Fibroblast of upper back skin (primary cell): ENCODE measurements at places on chromosomes 4 and X.

GRCh38 chrX:130756233-130756632 is 146.8 kb downstream of the ENOX2 start:
- no peak for DNase-seq

DNA sequence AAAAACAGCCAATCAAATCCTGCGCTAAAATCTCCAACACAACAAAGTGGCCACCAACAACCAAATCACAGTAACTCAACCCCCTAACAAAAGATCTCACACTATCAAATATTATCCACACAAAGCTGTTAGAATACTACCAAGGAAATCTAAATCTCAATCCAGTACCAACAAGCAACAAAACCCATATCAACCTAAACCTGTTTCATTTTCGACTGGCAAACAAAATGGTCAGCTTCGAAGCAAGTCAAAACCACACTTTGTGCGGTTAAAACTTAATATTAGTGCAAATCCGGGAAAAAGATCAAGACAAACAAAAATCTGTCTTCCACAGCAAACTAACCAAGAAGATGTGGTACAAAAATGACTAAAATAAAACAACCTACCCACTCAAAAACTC is 28.7 kb upstream of the MUC7 start:
- DNase-seq = no peak

DNA sequence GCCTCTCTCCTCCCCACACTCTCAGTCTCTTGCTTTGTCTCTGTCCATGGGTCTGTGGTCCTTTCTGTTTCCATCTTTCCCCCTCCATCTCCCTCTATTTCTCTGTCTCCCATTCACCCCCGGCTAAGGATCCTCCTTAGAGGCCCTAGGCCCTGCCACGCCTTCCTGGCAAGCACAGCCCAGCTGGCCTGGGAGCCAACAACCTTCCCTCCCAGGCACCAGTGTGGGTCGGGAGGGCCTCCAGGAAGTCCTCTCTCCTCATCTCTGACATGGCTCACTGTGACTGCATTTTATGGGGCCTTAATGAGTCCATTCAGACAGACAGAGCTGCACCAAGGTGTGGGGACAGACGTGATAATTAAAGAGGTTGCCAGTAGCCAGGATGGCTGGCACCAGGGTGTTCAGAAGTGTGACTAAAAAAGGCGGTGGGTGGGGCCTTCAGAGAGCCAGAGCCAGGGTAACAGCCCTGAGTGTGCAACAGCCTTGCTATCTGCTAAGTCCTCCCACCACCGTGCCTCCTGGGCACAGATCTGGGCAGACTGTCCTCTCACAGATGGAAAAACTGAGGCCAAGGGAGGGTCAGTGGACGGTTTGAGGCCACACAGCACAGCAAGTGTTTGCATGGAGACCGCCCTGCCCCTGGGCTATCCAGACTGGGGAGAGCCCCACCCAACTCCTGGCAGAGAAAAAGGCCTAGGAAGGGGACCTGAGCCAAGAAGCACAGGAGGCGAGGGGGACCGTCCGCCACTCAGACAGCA is 31.5 kb downstream of the BLOC1S4 start:
- no peak for DNase-seq

DNA sequence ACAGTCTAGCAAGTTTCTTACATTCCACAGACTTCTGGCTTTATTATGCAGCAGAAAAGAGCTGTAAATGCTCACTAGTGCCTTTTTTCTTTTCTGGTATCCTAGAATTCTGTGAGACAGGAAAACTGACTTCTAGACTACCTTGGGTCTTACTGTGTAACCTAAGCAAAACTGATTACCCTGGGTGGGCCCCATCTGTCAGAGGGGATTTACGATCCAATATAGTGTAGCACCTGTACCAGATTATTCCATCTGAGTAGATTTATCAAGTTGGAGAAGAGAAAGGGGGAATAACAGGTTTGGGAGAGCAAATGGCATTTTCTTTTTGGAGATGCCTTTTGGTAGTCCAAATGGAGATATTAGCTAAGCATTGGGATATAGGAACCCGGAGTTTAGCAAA is 46.7 kb downstream of the FSTL5 start:
- DNase-seq = no peak

- no peak for DNase-seq
Measured at GRCh38 chr4:3677748-3678070, 88.5 kb upstream of the ADRA2C start.

DNA sequence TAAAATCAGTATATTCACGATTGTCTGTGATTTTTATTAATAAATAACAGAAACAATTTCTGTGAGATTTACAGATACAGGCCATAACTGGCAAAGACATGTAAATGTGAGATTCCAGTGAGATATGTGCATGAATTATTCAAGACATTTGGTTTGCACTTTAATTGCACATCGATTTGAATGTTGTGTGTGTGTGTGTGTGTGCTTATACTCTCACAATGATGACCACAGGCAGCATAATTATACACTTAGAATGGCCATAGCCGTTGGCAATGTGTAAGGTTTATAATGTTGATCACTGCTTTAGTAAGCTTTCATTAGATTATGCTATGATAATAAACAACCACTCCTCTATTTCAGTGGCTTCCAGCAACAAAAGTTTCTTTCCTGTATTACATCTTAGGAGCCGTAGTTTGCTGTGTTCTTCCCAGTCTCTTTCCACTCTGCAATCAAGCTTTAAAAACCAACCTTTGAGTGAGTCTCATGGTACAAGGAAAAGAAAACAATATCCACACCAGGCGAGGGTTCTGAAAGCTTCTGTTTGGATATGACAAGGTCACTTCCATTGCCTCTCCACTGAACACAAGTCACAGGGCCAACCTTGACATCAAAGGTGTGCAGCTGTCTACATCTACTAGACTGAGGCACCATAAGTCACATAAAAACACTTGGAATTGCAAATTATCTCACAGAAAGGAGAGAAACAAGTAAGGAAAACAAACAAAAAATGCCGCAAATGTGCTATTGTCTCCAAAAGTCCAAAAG is 897.7 kb downstream of the RAB28 start:
- DNase-seq = no peak

- peak; percentile 82 for DNase-seq
Measured at GRCh38 chr4:5750052-5750945, 39.3 kb downstream of the EVC start.

- DNase-seq = no peak
Measured at GRCh38 chrX:105328773-105329172, 108.3 kb upstream of the TEX13A start.

DNA sequence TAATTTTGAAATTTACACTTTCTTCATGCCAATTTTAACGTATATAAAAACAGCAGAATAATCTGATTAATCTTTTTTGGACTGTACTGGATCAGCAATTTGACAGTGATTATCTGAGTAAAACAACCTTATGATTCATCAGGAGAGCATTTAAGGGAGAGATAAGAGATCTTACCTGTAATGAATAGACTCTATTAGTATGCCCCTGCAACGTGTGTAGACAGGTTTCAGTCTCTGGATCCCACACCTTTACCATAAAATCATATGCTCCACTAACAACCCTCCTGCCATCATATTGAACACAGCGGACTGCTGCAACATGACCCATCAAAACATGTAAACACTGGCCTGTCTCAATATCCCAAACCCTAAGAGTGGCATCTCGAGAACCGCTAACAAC is 210.1 kb downstream of the FBXW7 start:
- DNase-seq = no peak

DNA sequence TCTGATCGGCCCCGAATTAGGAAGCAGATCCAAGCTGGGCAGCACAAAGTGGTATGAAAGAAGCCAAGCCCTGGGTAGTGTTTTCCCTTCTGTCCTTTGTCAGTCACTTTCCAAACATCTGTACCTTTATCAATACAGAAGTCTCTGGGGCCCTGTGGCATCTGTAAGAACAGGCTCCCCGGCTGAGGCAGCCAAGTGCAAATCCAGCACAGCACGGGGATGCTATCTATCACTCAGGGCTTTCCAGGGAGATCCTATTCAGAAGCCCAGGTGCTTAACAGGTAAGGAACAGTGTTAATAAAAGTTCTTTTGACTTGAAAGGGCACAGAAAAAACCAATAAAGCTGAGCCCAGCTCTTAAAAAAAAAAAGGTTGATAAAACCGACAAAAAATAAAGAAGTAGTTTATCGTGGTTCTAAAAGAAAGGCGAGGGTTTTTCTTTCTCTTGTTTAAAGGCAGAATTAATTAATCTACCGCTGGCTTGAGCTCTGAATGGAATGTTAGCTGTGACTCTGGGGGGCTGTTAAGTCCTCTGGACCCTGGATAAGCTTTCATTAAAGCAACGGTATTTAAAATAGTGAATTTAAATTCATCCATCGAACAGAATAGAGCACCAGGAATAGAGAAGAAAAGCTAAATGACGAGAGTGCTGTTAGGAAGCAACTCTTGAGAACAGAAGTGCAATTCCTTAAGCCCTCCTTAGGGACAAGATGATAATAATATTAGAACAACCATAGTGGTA is 119.1 kb upstream of the GATB start:
- no peak for DNase-seq

DNA sequence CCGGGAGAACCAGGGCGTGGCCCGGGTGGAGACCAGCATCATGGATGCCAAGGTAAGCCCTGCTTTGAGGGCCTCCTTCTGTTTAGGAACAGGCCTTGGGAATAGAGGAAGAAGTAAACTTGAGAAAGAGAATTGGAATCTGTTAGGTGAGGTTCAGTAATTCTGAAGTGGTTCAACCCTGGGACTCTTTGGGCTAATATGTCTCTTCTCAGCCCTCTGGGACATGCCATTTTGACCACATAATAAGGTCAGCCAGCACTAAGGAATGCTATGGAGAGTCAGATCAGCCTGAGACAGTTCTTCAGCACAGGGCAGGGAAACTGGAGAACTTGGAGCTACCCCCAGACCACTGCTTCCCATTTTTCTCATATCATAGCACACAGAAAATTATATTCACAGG is 63.3 kb upstream of the PRPS1 start:
- DNase-seq = peak; percentile 73

DNA sequence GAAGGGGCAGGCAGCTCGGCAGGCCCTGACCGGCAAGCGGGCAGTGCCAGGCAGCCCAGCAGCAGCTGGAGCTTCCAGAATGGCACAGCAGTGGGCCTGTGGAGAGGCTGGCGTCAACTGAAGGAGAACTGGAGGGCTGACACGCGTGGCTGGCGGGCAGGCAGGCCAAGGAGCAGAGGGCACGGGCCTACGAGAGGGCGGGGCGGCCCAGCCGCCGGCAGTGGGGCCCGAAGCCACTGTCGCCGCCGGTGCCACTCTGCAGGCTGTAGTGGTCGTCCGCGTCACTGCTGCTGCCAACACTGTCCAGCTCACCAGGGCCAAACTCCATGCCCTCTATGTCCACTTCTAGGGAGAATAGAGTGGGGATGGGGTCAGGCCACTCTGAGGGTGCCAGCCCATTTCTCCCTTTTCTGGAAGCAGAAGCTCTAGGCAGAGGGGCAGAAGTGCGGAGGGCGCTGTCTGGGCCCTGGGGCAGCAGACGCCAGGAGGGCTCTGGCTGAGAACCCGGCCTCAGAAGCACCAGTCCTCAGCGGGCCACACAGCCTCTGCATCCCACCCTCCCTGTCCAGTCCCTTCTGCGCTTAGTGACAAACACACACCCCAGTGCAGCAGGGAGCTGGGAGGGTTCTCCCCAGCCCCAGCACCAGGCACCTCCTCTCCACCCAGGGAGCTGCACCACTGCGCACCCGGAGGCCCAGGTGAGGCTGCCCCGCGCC is 8.6 kb upstream of the HAUS3 start:
- DNase-seq = no peak

- DNase-seq = no peak
Measured at GRCh38 chr4:43990963-43991362, 457.6 kb downstream of the KCTD8 start.

- no peak for DNase-seq
Measured at GRCh38 chr4:185068837-185069236, 50.5 kb downstream of the HELT start.

DNA sequence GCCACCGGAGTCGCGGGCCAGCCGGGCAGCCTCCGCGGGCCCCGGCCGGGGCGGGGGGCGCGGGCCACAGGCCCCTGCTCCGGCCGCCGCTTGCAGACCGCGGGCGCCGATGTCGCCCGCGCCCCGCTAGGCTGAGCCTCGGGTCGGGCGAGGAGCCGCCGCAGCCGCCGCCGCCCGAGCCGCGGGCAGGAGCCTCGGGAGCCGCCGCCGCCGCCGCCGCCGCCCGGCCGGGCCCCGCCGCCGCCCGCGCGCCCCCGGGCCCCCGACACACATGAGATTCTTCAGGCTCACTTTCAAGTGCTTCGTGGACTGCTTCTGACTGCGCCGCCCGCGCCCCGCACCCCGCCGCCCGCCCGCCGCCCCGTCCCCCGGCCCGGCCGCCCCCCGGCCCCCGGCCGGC is 345 bp downstream of the SLC6A8 start:
- DNase-seq = no peak

GRCh38 chr4:181819946-181820345 is 423.3 kb upstream of the TENM3 start:
- peak; percentile 64 for DNase-seq

- DNase-seq = peak; percentile 95
Measured at GRCh38 chrX:13250826-13251580, 68.8 kb downstream of the ATXN3L start.

GRCh38 chrX:47296766-47297365 is 64.1 kb downstream of the USP11 start:
- peak; percentile 29 for DNase-seq

DNA sequence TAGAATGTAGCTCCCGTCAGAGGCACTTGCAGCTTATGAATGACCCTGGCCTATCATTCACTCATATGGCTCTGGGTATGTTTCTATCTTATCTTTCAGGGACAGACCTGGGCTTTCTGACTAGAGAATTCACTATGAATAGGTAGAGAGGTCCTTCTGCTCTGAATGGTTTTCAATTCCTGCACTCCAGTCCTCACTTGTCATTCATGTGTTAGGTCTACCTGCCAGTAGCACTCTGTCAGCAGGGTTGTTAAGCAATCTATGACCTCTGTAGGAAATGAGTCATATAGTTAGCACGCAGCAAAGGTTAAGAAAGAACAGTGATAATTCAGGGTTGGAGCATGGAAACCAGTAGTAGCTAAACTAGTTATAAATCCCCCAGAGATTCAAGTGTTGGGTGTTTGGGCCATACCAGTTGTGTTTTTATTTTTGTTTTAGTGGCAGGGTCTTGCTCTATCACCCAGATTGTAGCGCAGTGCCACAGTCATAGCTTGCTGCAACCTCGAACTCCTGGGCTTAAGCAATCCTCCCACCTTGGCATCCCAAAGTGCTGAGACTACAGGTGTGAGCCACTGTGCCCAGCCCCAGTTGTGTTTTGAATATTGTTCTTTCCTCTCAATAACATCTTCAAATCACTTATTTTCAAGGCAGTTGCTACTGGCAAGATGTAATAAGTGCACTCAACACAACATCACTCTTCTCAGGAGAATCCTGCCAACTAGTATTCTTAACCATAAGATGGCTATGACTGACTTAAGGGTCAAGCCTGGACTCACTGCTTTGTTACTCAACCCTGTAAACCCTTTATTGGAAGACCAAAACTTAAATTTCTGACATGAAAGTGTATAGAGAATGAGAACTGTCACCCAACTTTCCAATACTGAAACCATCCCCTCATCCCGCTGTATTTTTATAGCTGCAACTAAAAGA is 25.1 kb downstream of the ARL13A start:
- peak; percentile 12 for DNase-seq

GRCh38 chr4:26471890-26472289 is 18.4 kb downstream of the CCKAR start:
- DNase-seq = no peak
